ENCODE measurements at places on chromosomes 1 and 21.

GRCh38 chr1:204648576-204648975 is 37.0 kb downstream of the LRRN2 start:
- DNase-seq, result no peak

GRCh38 chr1:40806731-40807695 is 23.4 kb downstream of the KCNQ4 start:
- DNase-seq, result no peak

DNA sequence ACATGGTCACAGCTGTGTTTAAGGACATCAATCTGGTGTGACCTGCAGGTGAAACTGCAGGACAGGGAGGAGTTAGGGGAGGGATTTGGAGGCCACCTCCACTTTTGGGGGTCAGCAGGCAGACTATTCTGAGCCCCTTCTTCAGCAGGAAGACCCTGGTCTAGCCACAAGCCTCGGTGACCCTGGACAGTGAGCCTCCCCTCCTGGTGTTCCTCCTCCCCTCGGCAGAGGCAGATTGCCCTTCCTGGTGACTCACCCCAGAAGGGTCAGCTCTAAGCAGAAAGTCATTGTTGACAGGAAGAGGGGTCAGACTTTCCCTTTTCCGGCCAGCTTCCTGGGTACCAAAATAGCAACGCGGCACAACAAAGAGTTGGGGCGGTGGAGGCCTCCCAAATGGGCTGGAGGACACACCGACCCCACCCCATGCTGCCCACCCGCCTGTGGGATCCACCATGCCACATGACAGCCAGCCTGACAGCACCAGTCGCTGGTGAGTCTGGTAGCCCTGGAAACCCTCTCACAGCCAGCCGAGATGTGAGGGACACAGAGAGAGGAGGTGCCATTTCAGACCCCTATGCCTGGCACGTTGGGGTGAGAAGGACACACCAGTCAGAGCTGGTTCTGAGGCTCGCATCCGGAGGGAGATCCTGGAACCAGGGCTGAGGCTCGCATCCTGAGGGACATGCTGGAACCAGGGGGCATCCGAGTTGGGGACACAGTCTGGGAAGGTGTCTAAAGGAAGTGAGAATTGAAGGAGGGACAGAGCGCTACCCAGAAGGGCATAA is 14.7 kb upstream of the CSF1 start:
- DNase-seq, result no peak

- peak; percentile 74 for DNase-seq
Observed at GRCh38 chr1:244969355-244970235, 105.3 kb upstream of the HNRNPU start.

DNA sequence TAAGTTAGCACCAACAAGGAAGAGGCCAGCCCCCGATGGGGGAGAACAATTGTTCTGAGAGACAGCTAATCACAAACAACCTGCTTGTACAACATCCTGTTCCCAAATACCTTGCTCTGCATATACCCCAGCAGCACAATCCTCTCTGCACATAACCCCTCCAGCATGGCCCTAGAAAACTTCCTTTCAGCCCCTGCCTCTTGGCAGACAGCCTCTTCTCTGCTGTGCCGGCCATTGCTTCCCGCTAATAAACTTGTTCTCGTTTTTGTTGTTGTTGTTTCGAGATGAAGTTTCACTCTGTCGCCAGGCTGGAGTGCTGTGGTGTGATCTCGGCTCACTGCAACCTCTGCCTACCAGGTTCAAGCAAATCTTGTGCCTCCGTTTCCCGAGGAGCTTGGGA is 392.7 kb downstream of the SMYD3 start:
- no peak for DNase-seq

- DNase-seq, result no peak
Observed at GRCh38 chr1:150259758-150260669, 2.4 kb downstream of the CA14 start.

DNA sequence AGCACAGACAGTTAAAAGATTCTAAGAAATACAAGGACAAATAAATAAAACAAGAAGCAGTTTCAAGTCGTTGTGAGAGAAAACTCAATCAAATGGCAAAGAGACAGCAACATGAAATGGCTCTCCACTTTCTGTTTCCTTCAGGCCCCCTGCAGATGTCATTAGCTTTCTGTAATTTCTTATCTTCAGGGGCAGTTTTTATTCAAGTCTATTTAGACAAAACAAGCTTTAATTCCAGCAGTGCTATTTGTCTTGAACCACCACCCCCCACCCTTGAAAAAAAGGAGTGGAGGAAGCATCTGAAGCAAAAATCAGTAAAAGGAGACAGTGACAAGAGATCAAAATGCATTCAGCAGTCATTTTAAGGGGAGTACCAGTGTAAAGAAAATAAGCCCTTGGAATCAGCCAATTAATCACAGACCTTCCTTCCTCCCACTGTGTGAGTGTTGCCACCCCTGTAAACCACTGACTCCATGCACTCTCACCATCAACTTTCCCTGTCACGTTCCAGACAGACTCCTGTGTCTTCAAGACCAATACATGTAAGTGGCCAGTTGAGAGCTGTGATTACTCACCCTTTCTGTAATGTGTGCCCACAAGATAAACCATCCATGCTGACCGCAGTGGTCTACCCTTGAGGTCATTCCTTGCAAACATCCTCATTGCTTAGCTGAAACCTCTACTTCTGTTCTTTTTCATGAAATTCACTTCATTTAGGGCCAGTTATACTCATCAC is 136.1 kb upstream of the HOOK1 start:
- DNase-seq, result no peak

- DNase-seq, result no peak
Observed at GRCh38 chr1:77658271-77658670, 24.2 kb downstream of the ZZZ3 start.

- DNase-seq, result no peak
Observed at GRCh38 chr1:102262994-102263393, 266.3 kb upstream of the OLFM3 start.

- DNase-seq, result no peak
Observed at GRCh38 chr1:20078171-20078651, 8.2 kb downstream of the PLA2G5 start.

GRCh38 chr1:223742856-223743517 is 30.6 kb downstream of the CAPN2 start:
- DNase-seq, result no peak

DNA sequence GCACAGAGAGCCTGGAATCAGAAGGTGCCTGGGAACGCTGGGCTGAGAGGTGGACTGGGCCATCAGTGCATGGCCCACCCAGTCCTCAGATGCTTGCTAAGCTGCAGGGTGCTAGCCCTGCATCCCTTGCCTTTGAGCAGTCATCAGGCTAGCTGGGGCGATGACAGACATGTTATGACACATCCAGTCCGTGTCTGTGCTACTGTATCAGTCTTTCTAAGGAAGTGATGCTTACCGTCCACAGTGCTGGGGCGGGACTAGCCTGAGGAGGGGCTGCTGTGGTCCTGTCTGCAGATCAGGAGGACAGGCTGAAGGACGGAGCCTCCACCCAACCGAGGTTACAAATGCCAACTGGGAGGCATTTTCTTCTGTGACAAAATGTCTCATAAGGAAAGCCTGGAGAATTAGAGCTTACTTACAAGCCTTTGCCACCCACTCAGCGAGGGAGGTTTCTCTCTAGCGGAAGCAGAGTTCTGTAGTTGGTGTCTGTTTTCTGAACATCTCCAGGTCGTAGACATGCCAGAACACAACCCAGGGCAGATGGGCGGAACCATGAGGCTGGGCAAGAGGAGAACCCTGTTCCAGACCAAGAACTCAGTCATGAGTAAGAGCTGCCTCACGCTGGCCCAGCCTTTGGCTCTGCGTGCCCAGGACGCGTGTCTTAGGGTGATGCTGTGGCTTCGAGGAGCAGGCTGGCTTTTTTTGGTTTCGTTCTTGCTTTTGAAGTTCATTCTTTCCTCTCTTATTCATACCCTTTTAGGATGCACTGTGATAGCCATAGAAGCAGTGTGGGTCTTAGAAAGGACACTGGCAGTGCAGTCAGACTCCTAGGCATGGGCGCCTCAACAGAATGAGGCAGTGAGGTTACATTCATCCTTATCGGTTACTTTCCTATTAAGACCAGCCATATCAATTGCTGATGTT is 14.3 kb downstream of the SLFNL1 start:
- no peak for DNase-seq
